Stimulated activated CD4-positive, alpha-beta T cell treated with anti-CD3 and anti-CD28 coated beads, Interleukin-1b, Interleukin-23, amount 100 ng/mL, for 24 hours (primary cell): ENCODE measurements at places on chromosomes 6 and 20.

DNA sequence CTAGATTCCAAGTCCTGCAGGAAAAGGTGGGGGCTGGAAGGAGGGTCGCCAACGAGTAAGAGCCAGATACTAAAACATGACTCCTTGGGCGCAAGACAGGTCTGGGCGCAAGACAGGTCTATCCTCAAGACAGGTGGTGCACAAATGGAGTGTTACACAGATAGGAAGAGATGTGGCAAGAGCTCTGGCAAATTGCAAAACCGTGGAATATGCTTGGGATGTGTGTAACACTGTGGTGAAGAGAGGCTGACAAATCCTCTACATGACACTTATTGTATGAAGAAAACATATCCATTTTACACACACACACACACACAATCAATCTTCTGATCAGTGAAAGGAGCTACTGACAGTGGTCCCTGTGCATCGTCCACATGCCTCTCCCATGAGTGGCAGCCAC is 77.6 kb downstream of the TBC1D7 start:
- DNase-seq: no peak

DNA sequence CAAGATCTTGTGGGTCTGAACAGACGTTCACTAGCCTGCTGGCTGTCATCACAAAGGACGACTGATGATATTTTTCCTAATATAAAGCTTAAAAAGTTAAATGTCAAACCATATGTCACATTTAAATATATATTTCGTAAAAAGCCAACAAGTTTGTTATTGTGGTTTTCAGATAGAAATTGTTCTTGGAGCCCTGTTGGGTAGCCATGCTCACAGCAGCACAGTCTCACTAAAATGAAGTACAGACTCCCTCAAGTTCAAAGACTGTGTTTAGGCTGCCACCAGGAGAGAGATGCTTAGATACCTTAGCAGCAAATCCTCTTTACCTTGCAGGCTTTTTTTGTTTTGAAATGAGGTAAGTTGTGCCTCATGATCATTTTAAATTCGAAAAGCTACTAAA is 17.8 kb downstream of the EEF1E1 start:
- DNase-seq: no peak

DNA sequence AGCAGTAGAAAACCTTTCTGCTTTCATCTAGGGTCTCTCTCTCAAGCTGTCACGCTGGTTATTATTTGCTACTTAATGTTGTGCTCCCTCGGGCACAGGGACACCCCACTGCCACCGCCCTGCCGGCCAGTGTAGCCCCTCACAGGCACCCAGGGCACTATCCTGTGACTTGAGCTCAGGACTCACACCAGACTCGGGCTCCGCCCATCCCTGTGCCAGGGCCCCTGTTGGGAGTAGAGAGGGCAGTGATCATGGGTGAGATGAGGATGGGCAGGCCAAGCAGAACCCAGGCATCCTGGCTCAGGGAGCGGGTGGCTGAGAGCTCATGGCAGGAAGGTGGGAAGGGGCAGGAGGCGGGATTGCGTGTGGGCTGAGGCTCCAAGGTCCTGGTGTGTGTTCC is 371.9 kb downstream of the ZFAND3 start:
- no peak for DNase-seq

GRCh38 chr6:155319902-155320301 is 5.6 kb upstream of the TFB1M start:
- no peak for DNase-seq

GRCh38 chr20:61927826-61928541 is 137.7 kb downstream of the TAF4 start:
- no peak for DNase-seq

DNA sequence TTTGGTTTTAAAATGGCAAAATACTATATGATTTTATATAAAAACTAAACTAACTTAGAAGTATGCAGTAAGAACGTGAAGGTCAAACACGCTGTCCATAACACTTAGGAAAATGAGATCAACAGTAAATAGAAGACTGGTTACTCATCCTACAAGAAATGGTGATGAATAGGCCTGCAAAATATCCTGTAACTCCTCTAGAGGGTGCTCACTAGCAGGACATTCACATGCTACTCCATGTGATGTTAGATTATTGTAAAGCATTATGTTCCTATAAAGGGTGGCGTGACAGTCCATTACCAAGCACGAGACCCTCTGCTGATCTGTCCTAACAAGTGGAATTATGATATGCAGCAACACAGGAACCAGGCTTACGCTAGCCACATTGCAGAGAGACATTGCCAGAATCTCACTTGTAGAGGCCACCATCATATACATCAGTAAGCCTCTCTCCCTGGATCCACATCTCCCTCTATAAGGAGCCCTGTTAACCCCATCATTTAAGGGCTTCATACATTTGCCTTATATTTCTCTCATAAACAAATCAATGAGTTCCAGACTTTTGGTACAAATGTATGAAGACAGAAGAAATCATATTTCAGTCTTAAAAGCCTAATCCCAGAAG is 18.0 kb upstream of the DEFB129 start:
- no peak for DNase-seq

GRCh38 chr6:47485491-47486135 is 8.0 kb downstream of the CD2AP start:
- no peak for DNase-seq

DNA sequence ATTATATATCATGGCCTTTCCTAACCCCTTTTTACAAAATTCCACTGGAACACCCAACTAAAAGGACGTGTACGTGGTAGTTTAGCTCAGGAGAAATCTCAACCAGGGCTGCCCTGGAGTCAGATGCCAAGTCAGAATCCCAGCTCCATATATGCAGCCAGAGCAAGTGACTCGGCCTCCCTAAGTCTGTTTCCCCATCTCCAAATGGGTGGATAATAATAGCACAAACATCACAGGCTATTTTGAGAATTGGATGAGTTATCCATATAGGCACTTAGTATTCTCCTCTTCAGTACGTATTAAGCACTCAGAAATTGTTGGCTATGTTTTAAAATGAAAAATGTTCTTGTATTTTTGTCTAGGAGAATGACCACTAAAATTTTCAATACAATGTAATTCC is 481.5 kb downstream of the CD109 start:
- DNase-seq: no peak

DNA sequence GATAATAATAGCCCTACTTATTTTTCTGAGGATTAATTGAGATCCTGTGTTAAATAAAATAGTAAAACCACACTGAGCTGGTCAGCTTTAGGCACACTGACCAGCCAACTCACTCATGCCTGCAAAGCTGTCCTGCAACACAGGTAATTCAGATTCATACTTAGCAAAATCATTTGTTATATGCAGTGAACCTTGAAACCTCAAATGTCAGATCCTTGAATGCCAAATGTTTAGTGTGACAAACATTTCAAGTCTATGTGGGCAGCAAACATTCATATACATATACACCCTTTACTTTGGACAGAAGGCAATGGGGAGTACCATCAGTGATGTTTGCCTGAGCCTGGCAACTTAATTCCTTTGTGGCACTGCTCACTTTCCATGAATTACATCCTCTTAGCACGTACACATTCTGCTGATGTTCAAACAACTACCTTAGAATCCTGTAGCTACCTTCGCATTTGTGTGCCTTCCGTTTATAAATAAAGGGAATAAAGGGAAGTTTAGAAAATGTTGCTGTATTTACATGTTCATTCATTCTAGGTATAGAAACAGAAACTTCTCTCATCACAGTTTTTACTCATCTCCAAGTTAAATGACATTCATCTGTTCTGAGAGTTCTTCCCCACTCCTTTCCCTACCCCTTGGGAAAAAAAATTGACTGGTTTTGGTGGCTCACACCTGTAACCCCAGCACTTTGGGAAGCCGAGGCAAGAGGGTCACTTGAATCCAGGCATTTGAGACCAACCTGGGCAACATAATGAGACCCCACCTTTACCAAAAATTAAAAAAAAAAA is 140.8 kb downstream of the ZFAND3 start:
- DNase-seq: no peak

- no peak for DNase-seq
Measured at GRCh38 chr20:32021091-32021490, 10.9 kb downstream of the CCM2L start.

GRCh38 chr6:101608703-101609102 is 215.2 kb downstream of the GRIK2 start:
- DNase-seq: no peak

- DNase-seq: no peak
Measured at GRCh38 chr20:13788167-13788834, 3.5 kb downstream of the NDUFAF5 start.
